ENCODE measurements at places on chromosomes 5 and 9.

GRCh38 chr9:126947529-126947928, 32.9 kb downstream of the RALGPS1 start:
- no peak for DNase-seq

DNA sequence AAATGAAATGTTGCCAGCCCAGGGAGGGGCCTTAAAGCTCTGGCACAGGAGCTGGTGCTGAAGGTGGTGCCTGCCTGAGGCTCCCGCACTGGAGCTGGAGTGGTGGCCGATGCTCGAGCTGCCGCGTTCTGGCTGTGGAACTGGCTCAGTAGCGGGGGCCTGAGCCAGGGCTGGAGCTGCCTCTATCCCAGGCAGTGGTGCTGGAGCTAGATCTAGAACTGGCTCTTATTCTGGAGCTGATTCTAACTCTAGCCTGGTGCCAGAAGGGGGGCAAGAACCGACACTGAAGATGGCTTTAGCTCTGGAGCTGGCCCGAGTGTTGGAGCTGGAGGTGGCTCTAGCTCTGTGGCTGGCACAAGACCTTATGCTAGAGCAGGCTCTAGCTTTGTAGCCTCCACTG, 19.2 kb downstream of the OBP2B start:
- no peak for DNase-seq

GRCh38 chr5:96873449-96873848, 2.9 kb upstream of the ERAP2 start:
- no peak for DNase-seq

DNA sequence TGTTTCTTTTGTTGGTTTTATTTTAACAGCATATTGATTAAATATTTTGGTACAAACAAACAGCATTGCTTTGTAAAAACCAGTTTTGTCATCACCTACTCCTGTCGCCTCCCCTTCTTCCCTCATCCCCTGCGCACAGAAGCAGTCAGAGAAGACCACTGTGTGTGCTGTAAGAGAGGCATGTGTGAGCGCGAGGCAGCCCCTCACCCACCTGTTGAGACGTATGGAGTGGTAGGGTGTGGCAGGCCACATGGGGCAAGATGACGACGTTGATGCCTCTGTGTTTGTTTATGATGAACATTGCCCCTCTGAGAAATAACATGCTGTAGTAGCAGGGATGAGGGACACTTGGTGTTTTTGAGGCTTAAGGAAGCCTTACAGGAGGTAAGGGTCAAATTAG, 71.3 kb downstream of the GPR21 start:
- DNase-seq: no peak

- no peak for DNase-seq
Observed at GRCh38 chr5:85823462-85824426, 794.0 kb upstream of the COX7C start.

DNA sequence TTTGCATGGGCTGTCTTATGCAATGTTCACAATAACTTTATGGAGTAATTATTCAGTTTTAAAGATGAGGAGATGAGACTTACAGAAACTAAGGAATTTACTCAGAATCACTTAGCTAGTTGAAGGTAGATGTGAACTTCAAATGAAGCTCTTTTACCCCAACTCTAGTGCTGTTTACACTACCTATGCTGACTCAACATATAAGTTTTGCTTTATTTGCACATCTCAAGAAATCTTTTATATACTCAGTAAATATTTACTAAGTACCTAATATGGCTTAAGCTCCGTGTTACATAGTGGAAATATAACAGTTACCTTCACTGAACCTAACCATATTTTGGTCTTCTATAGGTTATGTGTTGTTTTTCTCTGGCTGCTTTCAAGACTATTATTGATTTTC, 293.2 kb downstream of the ANXA1 start:
- no peak for DNase-seq

- no peak for DNase-seq
Observed at GRCh38 chr9:94819161-94819687, 92.7 kb downstream of the AOPEP start.

- DNase-seq: no peak
Observed at GRCh38 chr5:55672477-55672911, 39.6 kb downstream of the SLC38A9 start.

DNA sequence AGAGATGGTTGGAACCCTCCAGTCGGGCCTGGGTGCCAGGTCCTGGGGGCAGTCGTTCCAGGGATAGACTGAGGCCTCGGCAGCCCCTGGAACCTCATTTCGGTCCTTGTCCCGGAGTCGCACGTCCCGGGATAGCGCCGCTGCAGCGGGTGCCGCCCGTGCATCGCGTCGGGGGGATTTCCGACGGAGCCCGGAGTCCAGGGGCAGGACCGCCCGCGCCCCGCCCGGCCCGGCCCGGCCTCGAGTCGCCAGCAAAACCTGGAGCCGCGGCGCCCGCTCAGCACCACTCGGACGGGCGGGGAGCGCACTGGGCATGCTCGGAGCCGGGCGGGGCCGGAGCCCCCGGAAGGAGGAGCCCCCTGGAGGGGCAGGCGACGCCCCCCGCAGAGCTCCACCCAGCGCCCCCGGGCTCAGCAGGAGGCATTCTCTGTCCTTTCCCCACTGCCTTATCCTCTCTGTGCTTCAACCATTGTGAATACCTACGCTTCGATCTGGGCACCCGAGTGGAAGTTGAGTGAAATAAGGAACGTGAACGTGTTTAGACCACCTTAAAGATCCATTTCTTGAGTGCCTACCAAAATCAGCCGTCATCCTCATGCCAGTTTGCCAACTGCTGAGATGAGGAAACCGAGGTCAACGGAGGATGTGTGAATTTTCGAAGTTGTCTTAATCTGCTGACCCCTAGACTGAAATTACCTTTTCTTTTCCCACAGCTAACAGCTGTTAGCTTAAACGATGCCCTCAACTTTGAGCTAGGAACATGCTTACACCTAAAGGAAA, 1.7 kb upstream of the PTPN3 start:
- DNase-seq: no peak

DNA sequence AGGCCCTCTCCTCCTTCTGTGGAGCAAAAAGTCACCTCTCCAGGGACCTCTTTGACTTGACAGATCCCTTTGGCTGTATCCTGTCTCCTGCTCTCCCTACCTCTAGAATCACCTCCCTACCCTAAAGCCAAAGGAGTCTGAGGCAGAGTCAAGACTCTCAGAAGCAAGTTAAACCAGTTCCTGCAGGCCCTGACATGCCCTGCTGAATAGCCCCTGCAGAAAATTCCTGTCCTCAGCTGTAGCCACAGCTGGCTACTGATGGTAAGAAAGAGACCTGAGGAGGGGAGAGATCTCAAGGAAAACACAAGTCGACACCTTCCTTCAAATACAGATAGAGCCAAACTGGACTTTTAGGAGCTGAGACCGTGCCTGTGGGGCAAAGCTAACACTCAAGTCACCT, 23.7 kb upstream of the UBAP2 start:
- no peak for DNase-seq

DNA sequence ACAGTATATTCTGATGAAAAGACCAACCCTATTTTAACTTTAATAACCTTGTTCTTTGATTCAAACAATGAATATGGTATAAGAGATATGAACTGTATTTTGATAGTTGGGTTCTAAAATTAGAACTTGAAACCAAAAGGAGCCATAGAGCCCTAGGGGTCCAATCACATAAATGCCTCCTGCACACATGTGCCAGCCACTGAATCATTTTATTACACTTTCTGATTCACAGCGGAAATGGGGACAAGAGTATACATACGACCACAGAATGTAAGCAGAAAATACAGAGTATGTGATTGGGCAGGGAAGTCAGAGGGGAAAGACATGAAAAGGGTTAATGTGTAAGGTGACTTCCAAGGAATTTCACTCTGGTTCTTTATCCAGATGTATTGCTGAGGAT, 1000.2 kb downstream of the NR2F1-AS1 start:
- no peak for DNase-seq

GRCh38 chr9:133306242-133307204, 29.5 kb downstream of the SURF6 start:
- DNase-seq: no peak

GRCh38 chr5:27592231-27592630, 553.8 kb upstream of the CDH9 start:
- no peak for DNase-seq

GRCh38 chr9:3058409-3058808, 214.5 kb upstream of the PUM3 start:
- DNase-seq: no peak

DNA sequence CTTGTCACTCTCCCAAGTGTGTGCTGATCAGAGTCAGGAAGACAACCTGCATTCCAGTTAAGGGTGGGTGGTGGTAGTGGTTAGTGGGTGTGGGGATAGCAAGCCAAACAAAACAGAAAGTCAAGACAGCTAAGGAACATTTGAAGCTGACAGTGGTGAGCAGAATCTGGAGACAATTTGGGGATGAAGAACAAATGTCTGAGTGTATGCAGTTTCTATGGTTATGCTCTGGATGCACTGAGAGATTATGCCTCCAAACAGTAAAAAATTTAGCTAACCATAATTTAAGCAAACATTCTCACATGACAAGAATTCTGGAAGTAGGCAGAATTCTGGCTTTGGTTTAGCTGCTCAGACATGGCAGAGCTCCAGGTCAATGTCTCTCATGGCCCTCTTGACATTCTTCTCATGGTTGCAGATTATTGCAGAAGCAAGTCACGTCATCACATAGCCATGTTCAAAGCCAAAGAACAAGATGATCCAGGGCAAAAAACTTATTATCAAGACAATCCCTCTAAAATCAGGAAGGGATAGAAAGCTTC, 148.7 kb downstream of the LURAP1L start:
- DNase-seq: no peak

GRCh38 chr5:104186100-104186499, 623.5 kb upstream of the NUDT12 start:
- no peak for DNase-seq

GRCh38 chr5:146624179-146624578, 108.2 kb upstream of the GPR151 start:
- DNase-seq: no peak

- no peak for DNase-seq
Observed at GRCh38 chr5:134570365-134570758, 44.9 kb downstream of the JADE2 start.

DNA sequence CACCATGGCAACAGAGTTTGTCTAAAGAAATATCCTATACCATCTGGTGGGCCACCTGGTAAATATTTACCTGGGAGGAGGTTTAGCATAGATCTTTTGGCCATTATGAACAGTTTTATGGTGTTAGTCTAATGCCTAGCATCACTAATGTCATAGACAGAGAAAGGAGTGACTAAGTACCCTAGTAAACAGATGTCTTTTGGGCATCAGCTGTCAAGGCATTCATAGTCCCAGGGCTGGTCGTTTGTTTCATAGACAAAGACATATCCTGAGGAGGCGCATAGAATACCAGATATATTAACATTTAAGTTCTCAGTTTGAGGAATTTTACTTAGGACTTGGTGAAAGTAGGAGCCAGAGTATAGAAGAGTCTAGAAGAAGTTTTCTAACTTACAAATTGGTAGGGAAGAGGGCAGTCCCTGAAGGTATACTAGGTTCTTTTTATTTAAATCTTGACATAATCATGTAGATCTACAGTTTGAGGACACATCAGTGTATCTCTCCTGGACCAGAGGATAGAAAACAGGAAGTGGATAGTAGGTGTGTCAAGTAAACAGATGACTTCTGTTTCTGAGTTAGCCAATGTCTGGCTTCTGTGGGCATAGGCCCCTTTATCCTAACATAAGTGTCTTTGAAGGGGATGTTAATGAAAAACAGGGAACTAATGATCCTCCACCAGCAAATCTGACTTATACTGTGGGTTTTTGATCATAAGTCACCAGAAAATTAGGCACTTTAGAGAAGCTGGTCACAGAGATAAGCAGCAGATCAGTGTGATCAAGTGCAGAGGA, 105.0 kb upstream of the PRSS3 start:
- no peak for DNase-seq

- DNase-seq: no peak
Observed at GRCh38 chr5:71893451-71893850, 174.4 kb downstream of the CARTPT start.

- no peak for DNase-seq
Observed at GRCh38 chr9:31535651-31536050, 848.8 kb upstream of the ACO1 start.

GRCh38 chr5:177607452-177608192, 7.7 kb downstream of the B4GALT7 start:
- DNase-seq: peak; percentile 52

DNA sequence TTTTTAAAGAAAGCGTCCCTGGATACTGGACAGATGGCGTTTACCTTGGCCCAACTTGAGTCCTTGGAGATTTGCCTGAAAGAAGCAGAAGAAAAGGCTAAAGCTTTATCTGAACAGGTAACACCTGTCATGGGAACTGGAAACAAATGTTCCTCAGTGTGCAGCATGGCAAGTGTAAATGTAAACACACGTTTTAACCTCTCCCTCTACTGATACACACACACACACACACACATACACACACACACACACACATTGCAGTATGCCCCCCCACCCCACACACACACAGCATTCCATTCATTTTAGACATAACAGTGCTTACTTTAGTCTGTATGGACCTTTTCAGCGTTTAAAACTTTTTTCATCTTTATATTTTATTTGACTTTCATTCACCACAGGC, 51.1 kb downstream of the CCDC192 start:
- no peak for DNase-seq

GRCh38 chr5:176732306-176732705, 78.1 kb upstream of the UNC5A start:
- no peak for DNase-seq

- no peak for DNase-seq
Observed at GRCh38 chr5:17315710-17316221, 98.3 kb downstream of the BASP1 start.

GRCh38 chr9:5566054-5566618, 55.8 kb downstream of the PDCD1LG2 start:
- no peak for DNase-seq

DNA sequence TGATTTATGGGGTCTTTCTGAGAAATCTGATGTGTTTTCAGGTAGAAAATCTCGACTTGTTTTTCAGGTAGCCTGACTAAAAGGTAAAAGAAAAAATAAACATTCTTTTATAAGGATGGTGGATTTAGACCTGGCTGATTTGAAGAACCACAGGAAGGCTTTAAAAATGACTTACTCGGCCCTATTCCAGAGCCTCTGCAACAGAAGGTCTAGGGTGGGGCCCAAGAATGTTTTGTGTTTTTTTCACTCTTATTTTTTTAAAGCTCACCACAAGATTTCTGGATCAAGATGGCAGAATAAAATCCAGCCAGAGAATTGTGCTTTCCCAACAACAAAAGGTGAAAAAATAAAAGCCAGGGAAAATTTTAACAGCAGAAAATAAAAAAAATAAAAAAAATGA, 59.1 kb downstream of the FNBP1 start:
- no peak for DNase-seq

GRCh38 chr5:132184588-132184987, 43.1 kb downstream of the P4HA2 start:
- DNase-seq: no peak

DNA sequence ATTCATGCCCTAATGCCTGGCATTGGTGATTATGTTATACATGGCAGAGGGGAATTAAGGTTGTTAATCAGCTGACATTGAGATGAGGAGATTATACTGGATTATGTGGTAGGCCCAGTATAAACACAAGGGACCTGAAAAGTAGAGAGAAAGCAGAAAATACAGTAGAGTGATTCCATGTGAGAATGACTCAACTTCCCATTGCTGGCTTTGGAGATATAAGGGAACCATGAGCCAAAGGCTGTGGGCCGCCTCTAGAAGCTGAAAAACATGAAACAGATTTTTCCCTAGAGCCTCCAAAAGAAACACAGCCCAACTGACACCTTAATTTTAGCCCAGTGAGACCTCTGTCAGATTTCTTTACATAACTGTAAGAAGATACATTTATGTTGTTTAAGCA, 65.0 kb upstream of the CTXN3 start:
- no peak for DNase-seq
